ENCODE measurements at places on chromosomes 13 and 19.

DNA sequence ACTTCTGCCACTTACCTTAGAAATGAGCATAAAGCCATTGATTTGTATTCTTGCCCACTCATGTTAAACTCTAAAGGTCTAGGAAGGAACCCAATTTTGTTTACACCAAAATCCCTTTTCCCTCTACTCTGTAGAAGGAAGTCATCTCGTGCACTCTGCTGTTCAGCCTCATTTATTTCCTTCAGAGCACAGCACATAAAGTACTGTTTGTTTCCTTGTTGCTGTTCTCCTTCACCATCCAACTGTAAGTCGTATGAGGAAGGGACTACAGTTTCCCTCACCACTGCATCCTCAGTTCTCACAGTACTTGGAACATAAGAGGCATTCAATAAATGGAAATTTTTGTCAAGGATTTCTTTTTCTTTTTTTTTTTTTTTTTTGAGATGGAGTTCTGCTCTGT, 24.6 kb downstream of the CDADC1 start:
- no peak for DNase-seq

DNA sequence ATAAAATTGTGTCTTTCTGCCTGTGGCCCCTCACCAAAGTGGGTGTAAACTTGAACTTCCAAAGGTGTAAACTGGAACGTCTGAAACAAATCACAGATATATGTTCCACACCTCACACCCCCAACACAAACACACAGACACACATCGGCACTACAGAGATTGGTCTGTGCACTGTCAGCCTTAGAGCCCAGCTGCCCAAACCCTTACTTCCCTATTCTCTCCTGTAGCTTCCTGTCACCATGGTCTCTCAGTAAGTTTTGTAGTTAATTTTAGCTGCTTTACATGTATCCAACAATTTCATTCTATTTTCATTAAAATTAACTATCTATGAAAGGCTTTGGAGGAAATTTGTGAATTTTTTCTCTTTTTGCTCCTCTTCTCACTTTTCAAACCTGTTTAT, 5.4 kb downstream of the TM9SF2 start:
- no peak for DNase-seq

DNA sequence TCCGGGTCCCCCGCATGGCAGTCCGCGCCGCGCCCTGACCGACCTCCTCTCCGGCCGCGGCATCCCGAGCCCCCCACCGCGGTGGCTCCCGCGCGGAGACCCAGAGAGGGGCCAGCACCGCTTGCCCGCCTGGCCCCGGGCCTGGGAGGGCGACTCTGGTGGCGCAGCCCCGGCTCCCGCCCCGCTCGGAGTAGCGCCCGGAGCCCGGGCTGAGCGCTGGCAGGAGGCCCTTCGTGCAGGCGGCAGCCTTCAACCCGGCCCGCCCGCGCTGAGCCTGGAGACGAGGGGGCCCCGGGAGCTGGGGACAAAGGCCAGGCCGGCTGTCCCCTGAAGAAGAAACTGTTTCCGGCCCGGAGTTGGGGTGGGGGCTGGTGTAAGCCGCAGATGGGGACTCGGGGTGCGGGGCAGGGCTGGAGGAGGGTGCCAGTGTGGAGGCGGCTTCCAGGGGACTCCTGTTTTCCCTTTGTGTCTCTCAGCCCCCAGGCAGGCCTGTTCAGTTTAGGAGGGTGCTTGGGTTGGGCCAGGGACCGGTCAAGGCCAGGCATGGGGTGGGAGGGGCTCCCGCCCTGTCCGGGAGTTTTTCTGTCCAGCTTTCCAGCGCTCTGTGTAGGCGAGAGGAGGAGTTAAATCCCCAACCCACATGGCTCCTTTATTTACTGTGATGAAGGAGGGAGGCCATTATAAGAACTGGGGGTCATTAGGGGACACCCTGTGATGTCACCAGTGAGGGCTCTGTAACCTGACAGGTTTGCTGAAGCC, 935 bp downstream of the LRP3 start:
- DNase-seq, result peak; percentile 39

- no peak for DNase-seq
These were observed 95.5 kb downstream of the OXGR1 start for GRCh38 chr13:96898646-96899254.

DNA sequence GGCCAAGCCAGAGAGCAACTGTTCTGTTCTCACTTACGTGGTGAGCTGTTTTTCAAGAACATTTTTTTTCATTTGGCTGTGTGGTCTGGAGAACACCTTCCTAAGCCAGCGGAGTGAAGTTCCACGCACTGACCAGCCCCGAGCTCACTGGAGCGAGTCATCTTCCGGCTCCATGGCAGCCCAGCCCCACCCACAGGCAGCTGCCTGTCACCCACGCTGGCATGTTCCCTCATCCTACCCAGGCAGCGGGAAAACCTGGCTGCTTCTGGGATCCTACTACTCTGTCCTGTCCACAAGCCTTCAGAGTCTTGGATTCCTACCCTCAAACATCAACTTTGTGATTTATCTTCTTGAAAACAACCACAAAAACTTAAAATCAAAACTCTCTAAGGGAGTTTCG, 76.2 kb downstream of the GGACT start:
- DNase-seq, result no peak
